Jurkat, Clone E6-1 (cell line): ENCODE measurements at places on chromosomes 5 and 9.

DNA sequence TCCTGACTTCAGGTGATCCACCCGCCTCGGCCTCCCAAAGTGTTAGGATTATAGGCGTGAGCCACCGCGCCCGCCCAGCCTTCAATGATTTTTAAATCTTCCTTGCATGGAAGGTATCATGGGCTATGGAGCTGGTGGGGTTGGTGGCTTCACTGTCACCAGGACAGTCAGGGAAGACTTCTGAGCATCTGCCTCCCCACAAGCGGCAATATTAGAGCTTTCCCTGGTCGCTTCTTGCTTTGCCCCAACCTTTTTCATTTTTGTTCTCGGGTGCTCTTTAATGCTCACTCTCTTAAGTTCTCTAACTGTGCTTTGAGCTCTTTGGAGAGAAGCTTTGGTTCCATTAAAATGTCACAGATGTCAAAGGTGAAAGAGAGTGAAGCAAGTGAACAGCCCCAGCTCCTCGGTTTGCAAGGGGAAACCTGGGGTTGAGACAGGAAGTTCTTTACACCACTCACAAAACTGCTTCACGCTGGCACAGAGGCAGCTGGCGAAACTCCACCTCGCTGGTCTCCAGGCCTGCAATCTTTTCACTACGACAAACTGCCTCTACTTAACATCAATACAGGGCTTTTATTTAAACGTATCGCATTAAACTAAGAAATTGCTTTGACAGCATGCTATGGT is 142.5 kb upstream of the RETREG1 start:
- DNase-seq, result peak; percentile 85

DNA sequence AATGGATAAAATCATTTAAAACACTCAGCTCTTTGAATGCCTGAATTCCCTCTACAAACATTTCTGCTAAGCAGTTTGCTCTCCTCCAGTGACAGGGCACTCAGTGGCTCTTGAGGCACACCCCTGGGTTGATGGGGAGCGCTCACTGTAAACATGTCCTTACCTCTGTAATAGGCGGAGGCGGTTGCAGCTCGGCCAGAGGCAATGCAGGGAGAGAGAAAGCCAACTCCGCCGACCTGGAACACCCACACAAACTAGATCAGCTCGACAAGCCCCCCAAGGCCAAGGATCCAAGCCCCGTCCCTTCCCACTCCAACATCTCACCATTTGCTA is 329 bp downstream of the CDC23 start:
- DNase-seq, result no peak

DNA sequence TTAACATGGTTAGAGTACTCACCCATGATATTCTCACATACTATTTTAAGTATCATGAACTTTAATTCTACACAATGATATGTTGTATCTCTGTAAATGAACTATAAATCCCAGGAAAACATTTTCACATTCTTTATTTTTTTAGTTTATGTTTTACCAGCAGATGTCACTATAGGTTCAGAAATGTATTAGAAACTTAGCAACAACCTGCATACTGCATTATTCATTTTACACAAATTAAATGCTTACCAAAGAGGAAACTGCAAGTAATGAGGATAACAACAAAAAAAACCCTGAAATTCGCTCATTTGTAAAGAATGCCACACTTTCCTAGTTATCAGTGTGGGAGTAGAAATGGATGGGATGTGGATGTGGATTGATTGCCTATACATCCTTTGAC is 217.5 kb upstream of the OTULINL start:
- DNase-seq, result no peak

- no peak for DNase-seq
Observed at GRCh38 chr5:56550227-56550626, 265.1 kb upstream of the MAP3K1 start.

DNA sequence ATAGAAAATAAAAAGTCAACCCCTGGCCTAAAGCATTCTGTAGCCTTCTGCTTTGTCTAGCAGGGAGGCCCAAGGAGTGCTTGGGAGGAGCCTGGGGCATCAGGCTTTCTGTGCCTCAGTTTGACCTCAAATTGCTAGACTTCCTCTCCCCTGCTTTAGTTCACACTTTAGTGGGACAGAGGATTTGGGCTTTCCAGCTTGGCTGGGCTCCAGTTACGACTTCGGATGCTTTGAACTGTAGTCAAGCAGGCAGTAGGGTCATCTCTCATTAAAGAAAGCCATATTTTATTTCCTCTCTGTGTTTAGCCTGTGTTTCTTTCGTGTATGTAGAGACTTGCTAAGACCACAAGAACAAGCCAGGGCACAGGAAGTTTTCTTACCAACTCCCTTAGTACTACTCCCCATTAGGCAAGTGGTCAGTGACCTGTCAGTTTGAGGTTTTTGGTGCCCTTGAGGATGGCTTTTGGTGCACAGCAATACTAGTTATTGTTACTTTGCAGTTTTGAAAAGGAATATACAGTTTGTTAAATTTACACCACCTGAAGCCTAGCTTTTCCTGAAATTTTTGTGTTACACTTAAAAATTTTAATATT is 334.7 kb downstream of the NDUFS4 start:
- no peak for DNase-seq

GRCh38 chr5:38603691-38604090 is 47.2 kb upstream of the LIFR start:
- DNase-seq, result no peak

DNA sequence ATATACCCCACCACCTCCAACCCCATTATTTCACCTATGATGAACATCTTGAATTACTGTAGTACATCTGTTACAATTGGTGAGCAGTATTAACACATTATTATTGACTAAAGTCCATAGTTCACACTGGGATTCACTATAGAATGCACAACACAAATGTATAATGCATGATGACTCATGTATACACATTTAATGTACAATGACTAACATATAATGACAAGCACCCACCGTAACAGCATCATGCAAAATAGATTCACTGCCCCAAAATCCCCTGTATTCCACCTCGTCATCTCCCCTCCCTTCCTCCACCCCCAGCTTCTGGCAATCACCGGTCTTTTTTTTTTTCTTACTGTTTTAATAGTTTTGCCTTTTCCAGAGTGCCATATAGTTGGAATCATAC is 47.1 kb upstream of the NEK6 start:
- no peak for DNase-seq

DNA sequence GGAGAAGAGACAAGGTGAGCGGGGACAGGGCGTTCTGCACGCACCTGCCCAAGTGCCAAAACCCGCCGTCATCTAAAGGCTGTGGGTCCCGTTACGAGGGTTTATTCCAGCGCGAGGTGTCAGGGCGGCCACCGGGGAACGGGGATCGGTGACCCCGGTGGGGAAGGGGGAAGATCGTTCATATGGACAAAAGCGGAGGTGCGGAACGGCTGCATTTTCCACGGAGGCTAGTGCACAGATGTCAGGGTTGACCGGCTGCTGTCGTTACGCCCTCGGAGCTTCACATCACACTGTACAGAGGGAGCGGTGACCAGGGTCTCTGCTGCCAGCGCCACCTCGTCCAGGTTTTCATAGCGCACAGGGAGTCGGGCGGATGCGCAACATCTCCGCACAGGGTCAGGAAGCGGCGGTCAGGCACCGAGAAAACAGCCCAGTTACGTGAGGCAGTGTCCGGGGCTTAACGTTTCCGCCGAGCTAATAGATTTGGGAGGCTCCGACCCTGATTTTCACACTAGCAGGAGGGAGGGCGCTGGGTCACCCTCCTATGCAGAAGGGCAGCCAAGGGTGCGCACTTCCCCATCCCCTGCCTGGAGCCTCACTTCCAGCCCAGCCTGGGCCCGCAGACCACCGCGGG is 13.5 kb downstream of the BTNL9 start:
- no peak for DNase-seq

DNA sequence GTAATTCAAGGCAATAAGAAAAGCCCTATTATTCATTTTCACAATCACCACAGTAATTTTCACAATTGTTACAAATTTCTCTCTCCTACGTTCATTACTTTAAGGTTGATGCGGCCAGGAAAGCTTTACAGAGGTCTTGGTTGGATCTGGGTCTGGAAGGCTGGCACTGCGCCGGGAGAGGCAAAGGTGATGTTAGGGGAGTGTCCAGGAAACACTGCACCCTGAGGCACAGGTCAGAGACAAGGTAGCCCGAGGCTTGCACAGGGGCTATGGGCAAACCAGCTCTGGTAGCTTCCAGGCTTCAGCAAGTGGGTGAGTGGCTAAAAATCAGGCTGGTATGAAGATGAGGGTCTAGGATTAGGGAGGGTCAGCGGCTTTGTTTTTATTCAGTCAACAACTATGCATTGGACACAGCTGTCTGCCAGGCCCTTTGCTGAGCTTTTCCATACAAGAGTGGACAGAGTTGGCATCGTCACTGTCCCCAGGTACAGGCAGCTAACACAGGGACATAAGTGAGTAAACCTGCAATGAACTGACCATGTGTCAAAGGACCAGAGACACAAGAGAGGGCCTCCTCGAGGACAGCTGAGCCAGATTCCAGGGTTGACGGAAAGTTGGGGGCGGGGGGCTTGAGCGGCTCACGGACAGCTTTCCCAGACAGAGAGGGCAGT is 12.4 kb upstream of the TENT4A start:
- no peak for DNase-seq

DNA sequence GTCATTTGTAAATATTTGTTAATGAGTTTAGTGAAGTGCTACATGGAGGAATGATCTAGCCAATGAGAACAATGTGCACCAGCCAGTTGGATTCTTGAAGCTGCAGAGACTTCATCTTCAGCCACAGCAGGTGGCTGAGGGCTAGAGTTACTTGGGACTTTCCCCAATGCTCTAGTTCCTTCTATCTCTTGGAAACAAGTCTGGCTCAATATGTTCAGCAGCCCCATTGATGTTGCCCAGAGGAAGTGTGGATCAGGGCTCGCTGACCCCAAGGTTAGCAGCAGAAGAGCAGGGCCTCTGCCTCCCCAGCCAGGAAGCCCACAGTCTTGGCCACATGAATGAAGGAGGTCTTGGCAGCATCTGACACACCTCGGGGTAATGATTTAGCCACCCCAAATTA is 117.5 kb downstream of the SLC1A3 start:
- DNase-seq, result no peak

- no peak for DNase-seq
Observed at GRCh38 chr5:159449925-159450324, 119.6 kb upstream of the IL12B start.

DNA sequence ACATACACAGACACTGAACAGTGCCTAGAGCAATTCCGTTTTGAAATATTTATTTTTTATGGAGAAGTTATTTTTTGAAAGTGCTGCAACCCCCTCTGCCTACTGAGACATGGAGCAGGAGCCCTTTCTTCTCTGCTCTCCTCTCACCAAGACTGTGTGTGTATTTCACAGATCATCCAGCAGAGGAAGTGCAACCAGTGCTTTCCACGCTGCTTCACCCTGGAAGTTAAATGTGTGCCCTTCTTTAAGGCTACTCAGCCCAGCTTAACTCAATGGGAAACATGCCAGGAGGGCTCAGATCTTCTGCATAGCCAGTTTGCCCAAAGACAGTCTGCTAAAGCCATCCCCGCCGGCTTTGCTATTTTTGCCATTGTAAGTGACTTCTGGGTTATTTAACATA is 606.3 kb downstream of the TLE1 start:
- peak; percentile 61 for DNase-seq

DNA sequence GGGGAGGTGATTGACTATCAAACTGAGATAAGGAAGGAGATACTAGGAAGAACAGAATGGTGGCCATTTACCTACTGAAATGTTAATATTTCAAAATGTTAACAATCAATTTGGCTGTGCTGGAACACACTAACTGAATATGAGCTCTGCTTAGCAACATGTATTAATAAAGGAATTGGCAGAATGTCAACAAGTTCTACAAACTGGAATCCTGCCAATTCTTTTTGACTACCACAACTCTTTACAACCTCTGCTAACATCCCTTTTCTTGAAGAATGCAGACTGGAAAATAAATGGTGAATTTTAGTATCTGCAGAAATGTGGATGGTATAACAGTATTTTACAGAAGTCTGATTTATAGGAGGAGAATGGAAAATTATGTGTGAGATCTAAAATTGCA is 446.4 kb downstream of the ISL1 start:
- DNase-seq, result no peak

DNA sequence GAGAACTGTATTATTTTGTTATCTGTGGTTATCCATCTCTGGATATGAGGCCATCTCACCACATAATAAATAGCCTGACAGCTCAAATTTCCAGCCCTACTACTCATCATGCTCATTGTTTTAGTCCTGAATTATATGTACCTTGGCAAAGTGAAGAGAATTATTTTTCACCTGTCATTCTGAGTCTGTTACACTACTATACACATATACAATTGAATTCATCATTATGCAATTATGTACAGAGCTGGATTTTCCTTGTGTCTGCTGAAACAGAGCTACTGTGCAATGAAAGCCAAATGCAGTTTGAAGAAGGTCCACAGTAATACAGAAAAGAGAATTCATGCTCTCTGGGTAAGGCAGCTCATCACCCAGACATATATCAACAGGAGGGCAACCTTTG is 28.5 kb downstream of the ESM1 start:
- no peak for DNase-seq

GRCh38 chr5:111585291-111585690 is 73.0 kb upstream of the STARD4 start:
- DNase-seq, result no peak

GRCh38 chr9:129573977-129574376 is 46.9 kb downstream of the C9orf50 start:
- DNase-seq, result no peak

DNA sequence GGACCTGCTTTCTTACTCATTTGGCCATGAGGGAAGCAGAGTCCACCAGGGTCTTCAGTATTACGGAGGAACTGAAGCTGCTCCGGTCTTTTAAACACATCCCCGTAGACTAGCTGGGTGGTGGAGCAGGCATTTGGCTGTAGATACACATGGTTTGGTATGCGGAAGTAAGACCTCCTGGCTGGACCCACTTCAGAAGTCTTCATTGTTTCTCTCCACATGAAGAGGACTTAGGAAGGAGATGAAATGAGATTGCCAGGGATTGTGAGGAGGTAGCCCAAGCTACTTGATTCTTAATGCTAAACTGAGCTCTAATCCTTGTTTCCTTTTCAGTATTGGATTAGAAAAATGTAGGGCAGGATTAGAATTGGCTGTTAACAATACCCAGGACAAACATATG is 32.9 kb downstream of the STXBP1 start:
- no peak for DNase-seq

DNA sequence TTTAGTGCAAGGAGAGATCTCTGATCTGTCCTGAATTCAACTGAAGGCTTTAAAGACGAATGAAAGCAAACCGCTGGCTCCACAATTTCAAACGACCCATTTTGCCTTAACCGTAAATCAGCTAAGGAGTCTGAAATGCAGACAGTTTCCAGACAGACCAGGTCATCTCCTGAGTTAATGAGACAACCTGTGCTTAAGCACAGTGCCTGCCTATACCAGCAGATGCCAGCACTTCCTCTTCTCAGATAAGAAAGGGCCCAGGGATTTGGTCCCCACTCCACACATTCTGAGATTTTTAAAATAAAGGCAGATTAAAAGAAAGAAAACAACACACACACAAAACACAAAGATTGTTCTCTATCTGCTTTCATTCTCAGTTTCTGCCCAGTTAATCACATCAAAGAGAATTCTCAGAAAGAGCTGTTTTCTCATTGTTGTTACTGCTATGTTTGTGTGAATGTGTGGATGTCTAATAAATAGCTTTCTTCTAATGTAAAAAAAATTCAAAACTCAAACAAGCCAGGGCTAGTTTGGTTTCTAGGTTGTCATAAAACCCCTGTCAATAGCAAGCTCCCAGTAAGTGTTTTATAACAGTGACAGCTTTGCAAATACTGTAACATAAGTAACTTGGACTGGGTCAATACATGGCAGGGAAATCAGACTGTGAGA is 157.7 kb upstream of the SLC24A2 start:
- no peak for DNase-seq
